CD4-positive, alpha-beta T cell treated with Interleukin-4 for 4 hours (primary cell): ENCODE measurements at places on chromosomes 2 and 18.

GRCh38 chr2:3179208-3179607 lies 198.4 kb downstream of the EIPR1 start:
- no peak for DNase-seq

GRCh38 chr18:24995056-24995455 lies 356.9 kb downstream of the ZNF521 start:
- no peak for DNase-seq

DNA sequence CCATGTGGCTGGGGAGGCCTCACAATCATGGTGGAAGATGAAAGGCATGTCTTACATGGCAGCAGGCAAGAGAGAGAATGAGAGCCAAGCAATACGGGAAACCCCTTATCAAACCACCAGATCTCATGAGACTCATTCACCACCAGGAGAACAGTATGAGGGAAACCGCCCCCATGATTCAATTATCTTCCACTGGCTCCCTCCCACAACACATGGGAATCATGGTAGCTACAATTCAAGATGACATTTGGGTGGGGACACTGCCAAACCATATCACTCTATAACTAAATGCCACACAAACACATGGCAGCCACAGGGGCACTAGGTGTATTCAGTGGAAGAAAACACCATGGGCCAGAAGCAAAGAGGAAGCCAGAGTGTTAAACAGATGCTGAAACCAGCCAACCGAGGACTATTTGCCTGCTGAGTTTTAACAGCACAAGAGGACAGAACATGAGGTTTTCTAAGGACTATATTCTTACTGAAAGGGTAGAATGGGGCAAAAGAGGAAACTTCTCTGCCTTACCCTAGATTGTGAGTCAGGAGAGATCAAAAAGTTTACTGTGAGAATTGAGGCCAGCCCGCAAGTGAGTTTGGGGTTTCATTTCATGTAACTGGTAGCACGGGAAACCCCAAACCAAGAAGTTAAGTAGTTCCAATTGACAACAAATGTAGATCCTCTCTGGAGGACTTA lies 49.2 kb downstream of the SIGLEC15 start:
- DNase-seq: peak; percentile 77

DNA sequence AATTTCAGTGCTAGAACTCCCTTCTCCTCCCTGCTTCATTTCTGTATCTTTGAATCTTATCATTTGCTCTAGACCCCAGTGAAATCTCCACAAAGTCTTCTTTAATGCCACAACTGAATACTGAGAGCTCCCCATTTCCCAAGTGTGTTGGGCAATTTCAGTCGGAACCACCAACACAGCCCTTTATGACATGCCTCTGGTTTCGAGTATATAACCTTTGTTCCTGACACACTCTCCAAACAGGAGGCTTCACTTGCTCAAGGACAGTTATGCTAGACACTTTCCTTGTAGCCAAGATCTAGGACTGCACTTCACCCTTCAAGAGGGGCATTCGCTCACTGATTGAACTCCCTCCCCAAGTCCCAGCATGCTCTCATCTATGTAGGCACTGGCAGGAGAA lies 18.6 kb upstream of the TTR start:
- no peak for DNase-seq

GRCh38 chr2:119468154-119468955 lies 36.7 kb downstream of the TMEM37 start:
- no peak for DNase-seq

DNA sequence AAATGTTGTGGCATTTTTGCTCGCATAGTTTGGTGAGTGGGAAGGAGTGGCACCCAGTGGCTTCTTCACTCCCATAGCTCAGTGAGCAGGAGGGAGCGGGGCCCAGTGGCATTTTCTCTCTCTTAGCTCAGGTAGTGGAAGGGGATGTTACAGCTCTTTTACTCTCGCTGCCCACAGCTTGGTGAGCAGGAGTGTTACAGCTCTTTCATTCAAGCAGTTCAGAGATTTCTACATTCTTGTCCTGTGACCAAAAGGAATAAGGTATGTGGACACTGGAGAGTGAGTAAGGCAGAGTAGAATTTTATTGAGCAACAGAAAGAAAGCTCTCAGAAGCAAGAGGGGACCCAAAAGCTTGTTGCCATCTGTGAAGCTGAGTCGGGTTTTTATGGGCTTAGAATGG lies 192.4 kb downstream of the SPAG16 start:
- no peak for DNase-seq

DNA sequence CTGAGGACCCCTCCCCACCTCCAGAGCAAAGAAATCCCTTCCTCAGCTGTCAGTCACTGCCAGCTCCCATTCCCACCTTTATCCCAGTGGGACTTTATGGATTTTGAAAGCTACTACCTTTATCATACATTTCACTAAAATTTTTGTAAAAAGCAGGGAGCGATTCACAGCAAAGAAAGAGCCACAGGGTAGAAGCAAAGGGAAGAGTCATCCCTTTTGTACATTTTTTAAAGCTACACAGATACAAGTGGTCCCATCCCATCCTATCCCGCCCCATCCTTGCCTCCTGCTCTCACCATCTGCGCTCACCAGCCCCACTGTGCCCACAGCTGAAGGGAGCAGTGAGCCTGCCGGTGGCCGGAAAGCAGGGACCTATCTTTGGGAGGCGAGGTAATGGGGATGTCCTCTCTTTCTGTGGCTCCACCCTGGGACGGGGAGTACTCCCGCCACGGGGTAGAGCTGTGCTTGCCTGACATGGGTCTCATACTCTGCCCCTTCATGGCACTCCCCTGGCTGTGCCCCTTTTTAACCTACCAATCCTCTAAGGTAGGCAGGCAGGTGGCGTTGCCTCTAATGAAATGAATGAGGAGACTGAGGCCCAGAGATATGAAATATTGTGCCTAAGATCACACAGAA lies 13.2 kb downstream of the SH2D6 start:
- DNase-seq: no peak

DNA sequence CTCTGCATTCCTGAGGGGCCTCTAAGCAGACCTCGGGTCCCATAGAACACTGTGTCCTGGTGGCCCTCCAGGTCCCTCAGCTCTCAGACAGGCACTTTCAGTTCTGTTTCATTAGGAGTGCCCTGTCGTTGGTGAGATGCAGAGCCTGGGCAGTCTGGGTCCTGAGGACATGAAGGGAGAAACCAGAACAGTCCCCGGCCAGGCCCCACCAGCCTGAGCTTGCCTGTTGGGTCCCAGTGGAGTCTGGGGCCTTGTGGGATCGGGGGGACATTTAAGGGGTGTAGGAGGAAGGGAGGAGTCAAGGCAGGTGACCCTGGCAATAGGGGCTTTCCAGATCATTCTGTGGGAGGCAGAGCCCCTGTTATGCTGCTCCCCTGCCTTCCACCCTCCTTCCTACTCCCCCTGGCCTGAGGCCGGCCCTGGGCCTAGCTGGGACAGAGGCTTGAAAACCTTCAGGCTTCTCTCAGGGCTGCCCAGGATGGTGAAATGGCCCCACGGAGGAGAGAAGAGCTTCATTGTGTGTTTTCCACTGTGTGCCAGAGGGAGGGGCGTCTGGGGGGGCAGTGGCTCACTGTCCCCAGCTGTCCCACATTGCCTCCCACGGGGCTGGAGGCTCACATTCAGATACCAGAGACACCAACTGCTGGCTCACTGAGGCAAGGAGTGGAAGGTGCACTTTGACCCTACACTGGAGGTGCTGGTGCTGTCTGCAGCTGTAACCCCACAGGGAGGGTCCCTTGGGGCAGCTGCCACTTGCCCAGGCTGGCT lies 26.6 kb upstream of the CATIP start:
- DNase-seq: no peak

- DNase-seq: no peak
Measured at GRCh38 chr2:192159736-192160135, 35.0 kb downstream of the TMEFF2 start.

GRCh38 chr2:67186871-67187270 lies 210.3 kb upstream of the ETAA1 start:
- no peak for DNase-seq

GRCh38 chr2:44244135-44244871 lies 31.0 kb upstream of the SLC3A1 start:
- peak; percentile 67 for DNase-seq

DNA sequence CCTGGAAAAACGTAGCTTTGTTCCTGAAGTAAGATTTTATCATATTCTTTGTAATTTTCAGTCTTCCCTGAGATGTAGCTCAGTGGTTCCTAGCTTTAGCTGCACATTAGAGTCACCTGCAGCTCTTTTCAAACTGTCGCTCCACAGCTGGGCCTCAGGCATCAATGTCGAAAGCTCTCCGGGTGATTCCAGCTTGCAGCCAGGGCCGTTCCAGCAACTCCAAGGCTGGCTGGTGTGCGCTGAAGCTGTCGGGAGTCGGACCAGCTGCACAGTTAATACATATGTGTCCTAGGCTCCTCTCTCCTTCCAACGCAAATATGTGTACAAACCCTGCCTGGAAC lies 609 bp upstream of the ZNF2 start:
- no peak for DNase-seq

DNA sequence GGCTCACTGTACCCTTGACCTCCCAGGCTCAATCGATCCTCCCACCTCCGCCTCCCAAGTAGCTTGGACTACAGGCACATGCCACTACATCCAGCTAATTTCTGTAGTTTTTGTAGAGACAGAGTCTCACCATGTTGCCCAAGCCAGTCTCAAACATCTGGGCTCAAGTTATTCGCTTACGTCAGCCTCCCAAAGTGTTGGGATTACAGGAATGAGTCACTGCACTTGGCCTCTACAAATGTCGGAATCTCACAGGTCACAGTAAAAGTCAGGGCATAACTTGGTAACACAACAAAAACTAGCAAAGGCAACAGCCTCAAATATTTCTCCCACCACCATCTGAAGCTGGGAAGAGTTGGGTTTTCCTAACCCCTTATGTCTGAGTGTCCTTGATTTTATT lies 25.3 kb downstream of the SCG2 start:
- no peak for DNase-seq

GRCh38 chr2:48674933-48675332 lies 57.3 kb downstream of the GTF2A1L start:
- no peak for DNase-seq

- no peak for DNase-seq
Measured at GRCh38 chr2:226622484-226622883, 177.1 kb downstream of the IRS1 start.

- DNase-seq: no peak
Measured at GRCh38 chr2:226581661-226582060, 218.0 kb downstream of the IRS1 start.

DNA sequence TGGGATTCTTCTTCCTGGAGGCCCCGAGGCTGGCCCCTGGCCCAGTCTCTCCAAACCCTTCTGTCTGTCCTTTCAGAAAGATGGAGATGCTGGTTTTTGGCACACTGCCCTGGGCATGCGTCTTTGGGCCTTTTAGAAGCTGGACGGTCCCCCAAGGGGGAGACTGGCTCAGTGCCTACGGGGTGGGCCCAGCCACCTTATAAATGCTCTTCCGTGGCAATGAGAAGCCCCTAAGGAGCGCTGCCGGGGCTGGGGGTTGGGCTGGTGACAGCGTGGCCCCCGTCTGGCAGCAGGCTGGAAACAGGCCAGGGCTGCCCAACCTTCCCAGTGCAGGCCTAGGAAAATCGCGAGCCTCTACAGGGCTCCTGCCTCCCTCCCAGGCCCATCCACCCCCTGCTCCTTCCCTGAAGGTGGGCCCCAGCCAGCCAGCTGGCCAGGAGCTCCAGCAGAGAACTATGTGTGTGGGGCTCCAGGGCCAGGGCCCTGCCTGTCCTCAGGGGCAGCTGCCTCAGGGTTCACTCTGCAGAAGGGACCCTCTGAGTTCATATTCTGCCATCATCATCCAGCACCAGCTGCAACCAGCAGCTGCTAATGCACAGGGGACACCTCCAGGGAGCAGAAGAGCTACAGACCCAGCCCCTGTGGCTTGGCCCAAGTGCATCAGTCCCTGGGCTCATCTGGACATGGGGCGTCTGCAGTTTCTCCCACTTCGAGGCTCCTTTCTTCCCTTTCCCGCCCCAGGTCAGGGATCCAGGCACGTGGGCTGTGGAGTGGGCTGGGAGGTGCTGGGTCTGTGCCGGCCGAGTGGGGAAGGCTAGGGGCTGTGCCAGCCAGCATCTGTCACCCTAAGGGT lies 107.6 kb upstream of the OTOS start:
- DNase-seq: no peak

DNA sequence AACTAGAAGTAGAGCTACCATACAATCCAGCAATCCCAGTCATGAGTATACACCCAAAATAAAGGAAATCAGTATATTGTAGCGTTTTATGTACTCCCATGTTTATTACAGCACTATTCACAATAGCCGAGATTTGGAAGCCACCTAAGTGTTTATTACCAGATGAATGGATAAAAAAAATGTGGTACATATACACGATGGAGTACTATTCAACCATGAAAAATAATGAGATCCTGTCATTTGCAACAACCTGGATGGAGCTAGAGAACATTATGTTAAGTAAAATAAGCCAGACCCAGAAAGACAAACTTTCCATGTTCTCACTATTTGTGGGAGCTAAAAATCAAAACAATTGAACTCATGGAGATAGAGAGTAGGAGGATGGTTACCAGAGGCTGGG lies 131.9 kb downstream of the TMEM131 start:
- no peak for DNase-seq

DNA sequence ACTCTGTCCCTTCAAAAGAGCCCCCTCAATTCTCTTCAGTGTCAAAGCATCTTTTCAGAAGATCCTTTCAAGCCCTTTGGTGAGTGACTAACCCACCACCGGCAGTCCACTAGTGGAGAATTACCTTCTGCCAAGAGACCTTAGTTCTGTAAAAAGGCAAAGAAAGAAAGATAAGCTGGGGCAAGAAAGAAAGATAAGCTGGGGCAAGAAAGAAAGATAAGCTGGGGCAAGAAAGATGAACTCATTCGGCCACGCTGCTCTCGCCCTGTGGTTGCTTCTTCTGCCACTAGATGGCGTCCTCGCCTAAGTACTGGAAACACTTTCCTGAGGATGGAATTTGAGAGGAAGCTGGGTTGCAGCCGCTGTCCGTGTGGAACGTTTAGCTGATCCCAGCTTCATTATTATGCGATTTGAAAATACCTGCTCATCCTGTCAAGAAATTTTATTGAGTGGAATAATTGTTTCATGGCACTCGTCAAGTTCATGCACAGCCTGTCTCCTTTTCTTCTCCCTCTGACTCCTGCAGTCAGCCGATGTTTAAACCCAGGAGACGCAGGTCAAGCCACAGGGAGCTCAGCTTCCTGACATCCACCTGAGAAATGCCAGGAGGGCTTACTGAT lies 17.3 kb upstream of the ANXA4 start:
- DNase-seq: peak; percentile 83

GRCh38 chr2:70328921-70329561 lies 27.2 kb upstream of the FAM136A start:
- DNase-seq: no peak

- no peak for DNase-seq
Measured at GRCh38 chr2:63862806-63863205, 21.1 kb downstream of the UGP2 start.

- no peak for DNase-seq
Measured at GRCh38 chr2:205836477-205837221, 154.3 kb downstream of the NRP2 start.

DNA sequence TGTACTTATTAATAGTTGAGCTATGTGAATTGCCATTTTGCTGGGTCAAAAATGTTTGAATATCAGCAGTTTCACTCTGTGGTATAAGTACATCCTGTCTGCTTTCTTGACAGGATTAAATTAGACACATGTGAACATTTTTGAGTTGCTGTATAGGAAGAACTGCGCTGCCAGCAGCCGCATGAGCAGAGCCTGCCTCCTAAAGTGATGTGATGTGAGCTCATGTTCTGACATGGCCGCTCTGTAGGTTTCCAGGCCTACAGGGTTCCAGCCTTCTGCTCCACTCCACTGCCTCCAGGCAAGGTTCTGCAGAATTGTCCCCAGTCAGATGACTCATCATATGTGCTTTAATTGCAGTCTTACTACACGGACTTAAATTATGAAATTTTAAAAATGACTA lies 119.7 kb upstream of the NFATC1 start:
- DNase-seq: peak; percentile 11

GRCh38 chr2:213306316-213306942 lies 22.2 kb downstream of the SPAG16 start:
- no peak for DNase-seq
